ENCODE measurements at places on chromosomes 3 and 15.

DNA sequence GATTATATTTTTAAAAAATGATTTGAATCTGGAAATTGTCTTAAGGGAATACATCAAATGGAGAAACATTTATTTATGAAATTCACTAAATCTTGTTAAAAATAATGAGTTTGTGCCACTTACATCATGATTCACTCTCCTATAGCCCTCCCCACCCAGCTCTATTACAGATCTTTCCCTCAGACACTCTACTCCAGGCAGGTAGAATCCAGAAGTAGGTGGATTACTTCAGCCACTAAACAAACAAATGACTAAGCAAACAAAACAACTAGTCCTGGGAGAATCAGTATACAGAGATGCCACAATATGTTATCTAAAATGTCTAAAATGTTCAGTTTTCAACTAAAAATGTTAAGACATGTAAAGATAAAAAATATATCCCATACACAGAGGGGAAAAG lies 608.1 kb upstream of the UBE2E2 start:
- no peak for DNase-seq

DNA sequence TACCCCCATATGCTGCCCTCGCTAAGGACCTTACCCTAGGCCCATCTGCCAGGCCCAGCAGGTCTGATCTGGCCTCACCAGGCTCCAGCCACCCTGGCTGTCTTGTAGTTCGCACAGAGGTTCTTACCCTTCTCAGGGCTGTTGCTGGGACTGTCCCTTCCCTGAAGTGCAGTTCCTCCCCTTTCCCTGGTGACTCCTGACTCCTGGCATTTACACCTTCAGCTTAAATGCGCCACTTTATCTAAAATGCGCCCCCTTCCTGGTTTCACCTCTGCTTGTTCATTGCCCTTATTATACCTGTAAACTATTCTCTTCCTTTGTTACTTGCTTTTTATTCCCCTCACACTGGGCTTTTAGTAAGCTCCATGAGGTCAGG lies 835 bp upstream of the TTLL3 start:
- no peak for DNase-seq

DNA sequence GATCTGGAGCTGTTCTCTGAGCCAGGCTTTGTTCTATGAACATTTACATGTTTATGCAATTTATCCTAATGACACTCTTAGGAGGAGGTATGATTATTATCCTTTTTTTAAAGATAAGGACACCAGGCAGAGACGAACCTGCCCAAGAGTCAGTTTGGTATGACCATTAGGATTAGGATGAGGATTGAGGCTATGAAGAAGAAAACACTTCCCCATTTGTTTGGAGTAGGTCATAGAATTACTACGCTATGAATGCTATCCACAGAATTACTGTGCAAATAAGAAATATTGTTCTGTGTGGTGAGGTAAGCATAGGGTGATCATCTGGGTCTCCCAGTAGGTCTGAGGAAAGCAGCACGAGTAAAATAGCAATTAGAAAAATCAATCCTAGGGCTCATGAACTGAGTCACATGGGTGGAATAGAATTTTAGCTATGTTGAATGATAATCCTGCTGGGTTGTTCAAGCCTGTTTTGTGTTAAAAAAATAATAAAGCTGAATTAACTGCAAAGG lies 23.9 kb downstream of the EIF4E3 start:
- no peak for DNase-seq

- DNase-seq = no peak
Observed at GRCh38 chr3:182979674-182980191, 605 bp downstream of the DCUN1D1 start.

DNA sequence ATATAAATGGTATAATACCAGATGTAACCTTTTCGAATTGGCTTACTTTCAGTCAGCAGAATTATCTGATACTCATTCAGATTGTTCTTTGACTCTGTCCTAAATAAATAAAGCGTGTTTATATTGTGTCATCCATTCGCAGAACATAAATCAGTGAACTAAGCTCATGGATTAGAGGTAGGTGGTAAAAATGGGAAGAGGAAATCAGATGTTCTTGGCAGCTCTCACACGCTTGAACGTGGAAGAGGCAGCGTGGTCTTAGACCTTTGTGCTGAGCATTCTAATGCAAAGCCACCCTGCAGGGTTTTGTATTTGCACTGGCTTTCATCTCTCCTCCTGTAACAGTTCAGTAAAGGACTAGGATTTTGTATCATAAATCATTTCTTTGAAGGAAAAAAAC lies 441.4 kb downstream of the GABRG3 start:
- no peak for DNase-seq

GRCh38 chr3:52076896-52077780 lies 20.8 kb upstream of the DUSP7 start:
- no peak for DNase-seq

DNA sequence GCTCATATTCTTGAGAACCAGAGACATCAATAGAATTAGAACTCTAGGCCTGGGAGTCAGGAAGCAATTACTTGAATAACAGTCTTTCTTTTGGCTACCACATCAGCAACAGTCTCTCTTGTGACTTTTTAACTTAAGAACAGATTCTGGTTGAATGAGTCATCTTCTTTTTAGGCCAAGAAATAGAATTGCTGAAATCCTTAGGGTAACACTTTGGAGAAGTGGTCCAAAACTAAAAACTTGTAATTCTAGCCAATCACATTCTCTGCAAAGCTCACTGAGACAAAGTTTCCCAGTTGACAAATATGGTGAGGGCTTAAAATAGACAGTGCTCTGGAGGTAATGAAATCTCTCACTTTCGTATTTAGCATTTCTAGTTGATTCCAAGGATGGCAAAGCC lies 238.0 kb downstream of the SHOX2 start:
- DNase-seq = no peak

- no peak for DNase-seq
Observed at GRCh38 chr3:136703429-136703828, 48.7 kb downstream of the STAG1 start.

GRCh38 chr3:195764961-195765706 lies 44.4 kb downstream of the MUC20 start:
- DNase-seq = no peak

- no peak for DNase-seq
Observed at GRCh38 chr15:51801391-51801835, 28.0 kb upstream of the TMOD3 start.

- no peak for DNase-seq
Observed at GRCh38 chr3:188082450-188082849, 71.5 kb upstream of the LPP start.

DNA sequence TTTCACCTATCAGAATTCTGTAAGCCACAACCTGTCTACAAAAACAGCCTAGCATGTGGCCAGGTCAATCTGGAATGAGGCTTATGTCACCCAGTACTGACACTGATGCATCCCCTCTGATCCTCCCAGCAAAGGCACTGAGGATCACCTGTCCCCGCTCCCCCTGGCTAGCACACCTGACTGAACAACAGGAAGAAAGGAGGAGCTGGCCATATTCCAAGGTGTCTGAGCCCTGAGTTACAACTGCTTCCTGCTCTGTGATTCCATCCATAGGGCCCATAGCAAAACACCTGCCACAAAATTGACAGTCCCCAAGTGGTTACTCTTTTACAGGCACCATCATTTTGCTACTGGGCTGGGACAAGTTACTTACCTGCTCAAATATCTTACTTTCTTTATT lies 555.5 kb upstream of the CFAP20DC start:
- no peak for DNase-seq

DNA sequence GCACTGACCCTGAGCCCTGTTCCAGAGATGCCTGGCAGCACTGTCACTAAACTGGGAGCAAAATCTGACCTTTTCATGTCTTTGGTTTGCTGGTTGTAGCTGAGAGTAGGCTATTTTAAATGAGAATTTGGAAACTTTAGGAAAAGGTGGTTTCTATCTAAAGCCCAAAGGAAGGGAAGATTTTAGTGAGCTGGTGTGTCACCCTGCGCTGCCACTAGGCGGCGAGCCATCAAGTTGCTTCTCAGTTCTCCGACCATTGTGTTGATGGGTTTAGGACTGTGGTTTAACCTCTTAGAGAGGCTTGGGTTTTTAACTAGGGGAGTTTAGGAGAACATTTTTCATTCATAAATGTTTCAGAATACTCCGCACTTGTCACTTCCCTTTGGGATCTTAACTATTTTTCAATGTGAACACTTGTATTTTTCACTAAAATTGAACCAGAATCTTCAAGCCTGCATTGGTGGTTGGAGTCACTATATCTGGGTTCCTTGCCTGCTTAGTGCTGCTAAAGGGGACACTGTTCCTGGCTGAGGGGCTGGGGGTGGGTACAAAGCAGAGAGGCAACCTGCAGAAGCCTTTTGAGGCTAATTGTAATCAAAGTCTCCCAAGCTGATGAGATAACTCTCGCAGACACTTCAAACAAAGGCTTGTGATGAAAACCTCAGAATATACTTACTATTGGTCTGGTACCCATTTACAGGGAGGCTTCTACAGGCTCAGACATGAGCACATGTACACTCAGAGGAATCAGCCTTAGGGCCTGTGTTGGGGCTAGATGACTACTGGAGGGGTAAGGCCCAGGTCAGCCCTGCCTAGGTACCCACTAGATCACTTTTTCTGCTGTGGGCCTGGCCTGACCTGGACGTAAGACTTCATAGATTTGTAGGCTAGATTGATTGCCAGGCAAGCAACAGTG lies 16.8 kb downstream of the EXOSC7 start:
- no peak for DNase-seq

DNA sequence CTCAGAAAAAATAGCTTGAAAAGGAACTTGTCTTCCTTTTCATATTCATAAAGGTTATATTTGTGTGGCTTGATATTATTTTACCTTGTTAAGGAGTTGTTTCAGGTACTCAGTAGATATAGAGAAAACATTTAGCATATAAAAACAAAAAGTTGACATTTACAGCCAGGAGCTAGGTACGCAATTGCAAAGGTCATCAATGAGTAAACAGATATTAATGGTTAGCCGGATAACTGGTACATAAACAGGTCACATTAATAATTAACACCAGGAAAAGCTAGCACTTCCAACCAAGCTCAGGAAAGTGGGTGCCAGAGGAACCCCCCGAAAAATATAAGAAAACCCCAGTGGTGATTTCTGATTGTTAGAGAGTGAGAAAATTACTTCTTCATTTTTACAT lies 146.6 kb upstream of the NR2F2 start:
- DNase-seq = no peak

DNA sequence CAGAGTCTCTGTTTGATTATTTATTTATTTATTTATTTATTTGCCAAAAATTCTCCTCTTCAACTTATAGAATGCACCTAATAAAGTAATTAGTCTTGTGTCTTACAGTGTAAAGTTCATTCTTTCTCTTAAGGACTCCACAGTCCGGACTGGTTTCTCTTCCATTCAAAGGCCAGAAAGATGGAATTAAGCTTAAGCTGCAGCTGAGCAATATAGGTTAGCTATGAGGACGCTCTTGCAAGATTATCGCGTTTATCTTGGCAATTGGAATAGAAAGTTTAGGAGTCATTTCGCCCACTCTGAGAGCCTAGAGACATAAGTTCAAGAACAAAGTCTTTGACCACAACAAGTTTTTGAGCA lies 15.0 kb downstream of the TAGLN3 start:
- no peak for DNase-seq

DNA sequence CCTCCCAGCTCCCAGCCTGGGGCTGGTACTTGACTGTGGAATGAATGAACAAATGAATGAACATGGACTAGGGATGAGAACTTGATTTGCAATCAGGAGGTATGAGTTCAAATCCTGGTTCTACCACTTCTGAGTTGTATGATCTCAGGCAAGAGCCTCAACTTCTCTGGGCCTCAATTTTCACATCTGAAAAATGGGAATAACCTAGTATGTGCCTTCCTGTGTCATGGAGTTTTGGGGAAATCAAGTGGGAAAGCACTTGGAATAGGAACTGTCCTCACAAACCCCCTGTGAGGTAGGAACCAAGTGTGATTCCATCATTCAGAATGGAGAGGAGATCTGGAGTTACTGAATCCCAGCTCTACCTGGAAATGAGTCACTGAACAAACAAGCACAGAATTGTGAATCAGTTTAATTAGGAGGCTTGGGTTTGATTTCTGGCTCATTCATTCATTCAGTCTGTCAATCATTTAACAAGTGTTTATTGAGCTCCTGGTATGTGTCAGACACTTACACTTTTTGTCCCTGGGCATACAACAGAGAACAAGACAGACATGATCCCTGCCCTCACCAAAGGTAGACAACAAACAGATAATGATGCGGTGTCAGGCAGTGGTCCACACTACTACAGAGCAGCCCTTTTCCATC lies 29.7 kb downstream of the DNASE1L3 start:
- DNase-seq = no peak

- DNase-seq = no peak
Observed at GRCh38 chr15:56199038-56199437, 44.6 kb downstream of the RFX7 start.

DNA sequence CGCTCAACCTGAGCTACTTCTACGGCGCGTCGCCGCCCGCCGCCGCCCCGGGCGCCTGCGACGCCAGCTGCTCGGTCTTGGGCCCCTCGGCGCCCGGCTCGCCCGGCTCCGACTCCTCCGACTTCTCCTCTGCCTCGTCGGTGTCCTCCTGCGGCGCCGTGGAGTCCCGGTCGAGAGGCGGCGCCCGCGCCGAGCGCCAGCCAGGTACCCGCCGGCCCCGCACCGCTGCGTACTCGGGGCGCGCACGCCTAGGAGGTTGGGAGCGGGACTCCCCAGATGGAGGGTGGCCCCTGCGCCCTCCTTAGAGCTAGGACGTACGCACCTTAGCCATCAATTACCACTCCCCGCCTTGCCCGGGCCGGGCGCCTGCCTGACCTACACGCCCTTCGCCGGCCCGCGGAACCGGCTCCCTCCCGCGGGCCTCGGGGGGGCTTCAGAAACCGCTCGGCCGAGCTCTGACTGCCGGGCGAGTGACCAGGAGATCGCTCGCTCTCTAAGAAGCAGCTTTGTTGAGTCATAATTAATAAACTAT lies 466 bp downstream of the NFKBIZ start:
- no peak for DNase-seq

DNA sequence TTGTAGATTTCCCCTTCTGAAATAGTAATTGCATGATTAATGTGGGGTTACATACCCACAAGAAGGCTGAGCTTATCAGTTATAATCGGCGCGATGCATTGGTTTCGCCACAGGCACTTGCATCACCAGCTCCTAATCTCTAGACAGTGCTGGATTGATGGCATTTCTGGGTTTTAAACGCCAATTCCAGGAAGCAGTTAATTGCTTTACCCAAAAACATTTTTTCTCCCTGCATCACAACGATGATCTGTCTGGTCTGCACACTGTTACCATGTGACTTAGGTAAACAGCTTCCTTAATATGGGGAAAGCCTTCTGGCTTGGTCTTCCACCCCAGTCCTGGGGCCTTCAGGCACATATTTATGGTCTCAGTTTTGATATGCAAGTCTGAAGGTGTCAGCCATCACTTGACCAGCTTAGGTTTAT lies 70.0 kb upstream of the HEG1 start:
- no peak for DNase-seq

All from stimulated activated CD8-positive, alpha-beta memory T cell treated with anti-CD3 and anti-CD28 coated beads, Interleukin-2, amount 100 ng/mL, for 1 hour (primary cell).